ENCODE measurements at places on chromosomes 6 and 20.

GRCh38 chr6:161498359-161498758, 224.5 kb upstream of the AGPAT4 start:
- DNase-seq = no peak

GRCh38 chr6:102732898-102733297, 1339.4 kb downstream of the GRIK2 start:
- DNase-seq = no peak

DNA sequence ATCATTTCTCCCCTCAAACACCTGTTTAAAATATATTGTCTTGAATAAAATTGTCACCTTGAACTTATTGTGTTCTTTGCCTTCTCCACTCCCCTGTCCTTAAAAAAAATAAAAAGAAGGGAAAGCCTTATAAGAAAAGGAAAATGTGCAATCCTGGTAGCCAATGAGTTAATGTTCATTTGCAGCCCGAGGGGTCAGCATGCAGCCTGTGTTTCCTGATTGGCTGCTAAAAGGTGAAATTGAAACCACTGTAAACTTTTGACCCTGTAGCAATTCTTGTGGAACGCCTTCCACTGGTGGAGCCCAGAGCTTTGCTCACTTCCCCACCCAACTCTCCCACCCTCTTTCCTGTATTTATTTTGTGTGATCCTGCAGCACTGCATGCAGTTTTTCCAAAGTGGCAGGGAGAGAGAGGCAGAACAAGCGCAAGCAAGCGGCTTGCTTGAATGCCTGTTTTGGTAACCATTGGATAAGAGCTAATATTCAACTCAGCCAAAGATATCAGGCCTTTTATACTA, 74.9 kb downstream of the NCOA3 start:
- peak; percentile 64 for DNase-seq

GRCh38 chr6:111925296-111925695, 52.0 kb upstream of the FYN start:
- no peak for DNase-seq

- DNase-seq = no peak
Measured at GRCh38 chr6:52125139-52125538, 37.7 kb upstream of the PKHD1 start.

- no peak for DNase-seq
Measured at GRCh38 chr6:4088704-4089103, 9.8 kb upstream of the FAM217A start.

DNA sequence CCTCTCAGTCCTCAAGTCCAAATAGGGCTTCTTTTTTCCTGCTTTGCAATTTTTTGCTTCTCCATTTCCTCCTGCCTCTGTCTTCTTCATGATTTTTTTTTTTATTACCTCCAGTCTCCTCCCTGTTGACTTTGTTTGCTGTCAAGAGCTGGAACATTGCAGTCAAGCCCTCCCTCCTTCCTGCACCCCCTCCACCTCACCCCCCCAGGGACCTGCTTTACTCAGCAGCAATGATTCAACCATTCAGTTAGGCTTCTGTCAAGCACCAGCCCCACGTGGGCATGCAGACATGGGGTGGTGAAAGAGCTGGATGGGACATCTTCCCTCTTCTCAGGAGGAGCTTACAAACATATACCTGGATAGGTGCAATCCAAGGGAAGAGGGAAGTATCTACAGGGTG, 142.4 kb downstream of the LRFN2 start:
- DNase-seq = no peak

GRCh38 chr6:36908747-36909146, 23.0 kb downstream of the C6orf89 start:
- no peak for DNase-seq

DNA sequence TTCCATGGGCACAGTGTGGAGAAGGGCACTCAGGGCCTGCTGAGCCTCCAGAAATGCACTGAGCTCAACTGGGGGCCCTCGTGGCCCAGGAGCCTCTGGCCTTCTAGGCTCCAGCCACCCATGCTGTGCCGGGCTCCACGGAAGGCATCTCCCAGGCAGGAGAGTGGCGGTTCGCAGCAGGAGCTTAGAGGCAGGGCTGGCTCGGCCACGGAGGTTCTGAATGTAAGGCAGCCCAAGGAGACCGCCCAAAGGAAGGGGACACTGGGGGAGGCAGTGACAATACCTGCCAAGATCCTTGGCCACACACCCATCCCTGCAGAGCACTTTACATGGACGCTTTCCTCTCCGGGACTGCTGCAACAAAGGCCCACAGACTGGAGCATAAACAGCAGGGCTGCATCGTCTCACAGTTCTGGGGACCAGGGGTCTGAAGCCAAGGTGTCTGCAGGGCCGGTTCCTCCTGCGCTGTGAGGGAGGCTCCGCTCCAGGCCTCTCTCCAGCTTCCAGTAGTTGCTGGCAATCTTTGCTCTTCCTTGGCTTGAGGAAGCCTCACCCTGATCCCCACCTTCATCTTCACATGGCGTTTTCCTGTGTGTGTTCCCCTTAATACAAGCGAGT, 128.2 kb upstream of the CDH4 start:
- DNase-seq = no peak

GRCh38 chr6:74439123-74439811, 743.3 kb downstream of the CD109 start:
- no peak for DNase-seq

DNA sequence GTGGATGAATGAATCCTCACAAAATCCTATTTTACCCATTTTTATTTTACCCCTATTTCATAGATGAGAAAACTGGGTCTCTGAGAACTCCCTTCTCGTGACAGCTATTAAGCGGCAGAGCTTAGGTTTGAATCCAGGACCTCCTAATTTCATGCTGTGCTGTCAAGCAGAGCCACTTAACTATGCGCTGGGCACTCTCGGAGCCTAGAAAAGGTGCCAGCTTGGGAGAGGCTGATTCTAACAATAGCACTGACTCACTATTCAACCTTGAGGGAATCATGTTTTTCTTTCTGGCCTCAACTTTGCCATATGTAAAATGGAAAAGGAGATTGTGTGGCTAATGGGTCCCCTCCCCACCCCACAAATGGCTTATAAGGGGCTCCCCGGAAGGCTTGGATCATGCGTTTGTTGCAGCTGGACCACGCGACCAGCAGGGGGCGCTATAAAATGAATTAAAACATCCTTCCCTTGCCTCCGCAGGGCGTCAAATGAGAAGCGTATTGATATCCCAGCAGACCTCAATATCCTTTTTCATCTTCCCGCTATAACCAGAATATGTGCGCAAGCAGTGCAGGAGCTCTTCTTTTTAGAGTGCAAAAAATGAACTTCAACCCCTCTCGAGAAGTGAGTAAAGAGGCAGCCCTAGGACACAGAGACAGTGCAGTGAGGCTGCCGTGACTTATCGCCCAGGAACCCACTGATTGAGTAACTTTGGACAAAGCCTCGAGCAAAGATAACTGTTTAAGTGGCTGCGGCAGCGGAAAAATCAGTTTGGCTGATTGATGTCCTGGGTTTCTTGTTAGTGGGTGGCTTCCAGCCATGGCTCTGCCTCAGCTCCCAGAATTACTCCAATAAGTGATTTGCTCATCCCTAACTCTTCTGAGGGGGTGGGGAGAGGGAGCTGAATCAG, 12.8 kb upstream of the PDYN start:
- DNase-seq = no peak

DNA sequence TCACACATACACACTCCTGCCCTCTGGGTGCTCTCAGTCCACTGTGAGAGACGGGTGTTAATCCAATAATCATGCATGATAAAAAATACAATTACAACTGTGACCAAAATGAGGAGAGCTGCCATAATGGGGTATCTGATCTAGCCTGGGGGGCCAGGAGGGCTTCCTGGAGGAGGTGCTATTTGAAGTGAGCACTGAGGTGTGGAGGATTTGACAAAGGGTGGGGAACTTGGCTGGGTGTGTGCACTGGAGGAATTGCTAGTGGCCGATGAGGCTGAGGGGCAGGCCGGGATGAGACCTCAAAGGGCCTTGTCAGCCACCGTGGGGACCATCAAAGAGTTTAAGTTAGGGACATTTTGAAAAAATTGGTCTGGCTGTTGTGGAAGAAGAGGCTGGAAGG, 34.8 kb downstream of the VSTM2L start:
- no peak for DNase-seq

DNA sequence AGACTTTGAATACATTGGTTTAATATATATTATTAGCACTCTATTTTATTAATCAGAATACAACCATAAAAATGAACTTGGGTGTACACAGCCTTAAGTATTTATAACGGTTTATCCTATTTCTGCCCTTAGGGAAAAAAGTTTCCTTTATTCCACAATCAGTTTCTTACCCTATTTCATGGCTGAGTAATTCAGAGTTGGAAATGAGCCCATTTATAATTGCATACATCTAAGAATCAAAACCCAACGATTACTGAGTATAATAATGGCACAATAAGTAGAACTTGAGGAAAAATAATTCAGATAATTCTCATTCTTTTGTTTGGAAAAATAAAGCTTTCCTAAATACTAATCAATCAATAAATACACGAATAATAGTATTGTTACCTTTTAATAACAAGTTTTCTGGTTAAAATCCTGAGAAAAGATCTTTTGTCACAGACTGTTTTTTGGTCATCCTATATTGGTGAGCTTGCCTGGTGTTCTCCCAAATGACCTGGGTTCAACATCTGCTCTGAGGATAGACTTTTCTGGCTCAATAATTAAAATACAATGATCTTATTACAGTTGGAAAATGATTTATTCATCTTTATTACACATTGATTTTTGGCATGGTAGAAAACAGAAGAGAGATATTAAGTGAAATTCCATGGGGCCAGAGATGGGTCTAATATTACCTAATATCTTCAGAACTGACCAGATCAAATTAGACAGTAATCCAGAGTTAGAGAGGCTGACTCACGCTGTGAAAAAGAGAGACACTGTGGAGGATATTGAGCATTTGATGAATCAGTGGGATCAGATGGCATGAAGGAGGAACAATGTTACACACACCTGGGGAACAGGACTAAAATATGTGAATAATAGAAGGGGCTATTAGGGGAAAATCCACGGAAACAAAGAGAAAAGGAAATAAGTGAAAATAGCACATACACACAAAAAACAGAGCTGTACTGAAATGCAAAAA, 162.1 kb upstream of the TBX18 start:
- DNase-seq = no peak

GRCh38 chr20:8720089-8720488, 348.8 kb upstream of the PLCB4 start:
- DNase-seq = no peak

GRCh38 chr20:64058536-64058935, 4.5 kb upstream of the TCEA2 start:
- DNase-seq = no peak

- DNase-seq = no peak
Measured at GRCh38 chr6:1735239-1735803, 125.6 kb downstream of the FOXC1 start.

DNA sequence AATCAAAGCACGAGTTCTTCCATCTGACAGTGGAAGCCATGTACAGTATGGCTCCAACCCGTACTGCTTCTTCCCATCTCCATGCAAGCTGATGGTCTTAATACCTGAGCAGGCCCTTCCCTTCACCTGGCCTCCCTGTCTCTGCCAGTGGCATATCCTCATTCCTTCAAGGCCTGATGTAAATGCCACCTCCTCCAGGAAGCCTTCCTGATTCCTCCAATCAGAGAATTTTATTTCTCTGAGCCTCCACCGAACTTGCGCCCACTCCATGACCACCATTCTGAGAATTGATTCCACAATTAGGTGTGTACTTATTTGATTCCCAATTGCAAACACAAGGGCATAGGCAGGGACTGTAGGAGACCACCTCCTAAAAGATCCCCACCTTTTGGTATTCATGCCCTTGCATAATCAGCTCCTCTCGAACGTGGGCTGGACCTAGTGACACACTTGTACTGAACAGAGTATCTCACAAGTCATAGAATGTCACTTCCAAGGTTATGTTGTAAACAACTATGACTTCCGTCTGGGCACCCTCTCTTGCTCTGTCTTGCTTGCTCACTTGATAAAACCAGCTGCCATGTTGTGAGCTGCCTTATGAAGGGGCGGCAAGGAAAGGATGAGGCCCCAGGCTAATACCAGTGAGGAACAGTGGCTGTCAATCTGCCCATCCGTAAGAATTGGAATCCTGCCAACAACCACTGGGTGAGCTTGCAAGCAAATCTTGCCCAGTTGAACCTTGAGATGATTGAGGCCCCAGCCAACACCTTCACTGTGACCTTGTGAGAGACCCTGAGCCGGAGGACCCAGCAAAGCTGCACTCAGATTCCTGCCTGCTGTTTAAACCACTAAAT, 38.8 kb downstream of the CPNE5 start:
- DNase-seq = no peak

DNA sequence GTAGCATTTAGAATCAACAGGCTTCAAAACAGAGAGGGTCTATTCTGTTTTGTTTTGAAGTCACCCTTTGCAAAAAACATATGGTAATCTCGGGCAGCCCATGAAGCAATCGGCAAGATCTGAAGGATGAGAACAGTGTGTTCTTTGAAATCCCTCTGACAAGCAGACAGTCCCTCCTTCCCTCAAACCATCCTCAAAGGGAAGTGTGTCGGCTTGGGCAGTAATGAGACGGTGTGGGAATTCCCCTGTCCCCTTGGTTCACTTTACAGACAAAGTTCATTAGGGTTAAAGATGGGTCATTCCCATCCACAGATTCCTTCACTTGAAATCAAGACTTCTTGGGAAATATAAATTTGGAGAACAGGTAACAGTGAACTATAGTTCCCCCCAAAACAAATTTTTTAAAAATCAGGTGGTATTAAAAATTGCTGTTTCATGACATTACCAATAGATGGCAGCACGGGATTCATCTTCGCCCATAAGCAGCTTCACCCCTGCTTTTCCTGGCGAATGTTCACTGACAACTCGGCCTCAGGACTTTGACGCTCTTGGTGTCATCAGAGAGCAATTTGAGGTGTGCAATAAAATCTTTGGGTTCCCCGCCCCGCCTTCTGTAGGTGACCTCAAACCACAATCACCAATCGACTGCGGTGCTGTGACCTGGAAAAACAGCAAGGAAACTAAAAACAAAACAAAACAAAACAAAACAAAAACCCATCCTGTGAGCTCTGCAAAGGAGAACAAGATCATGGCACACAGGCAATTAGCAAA, 159.3 kb upstream of the TNFAIP3 start:
- DNase-seq = peak; percentile 40

GRCh38 chr6:44456070-44456965, 68.8 kb downstream of the CDC5L start:
- DNase-seq = no peak

DNA sequence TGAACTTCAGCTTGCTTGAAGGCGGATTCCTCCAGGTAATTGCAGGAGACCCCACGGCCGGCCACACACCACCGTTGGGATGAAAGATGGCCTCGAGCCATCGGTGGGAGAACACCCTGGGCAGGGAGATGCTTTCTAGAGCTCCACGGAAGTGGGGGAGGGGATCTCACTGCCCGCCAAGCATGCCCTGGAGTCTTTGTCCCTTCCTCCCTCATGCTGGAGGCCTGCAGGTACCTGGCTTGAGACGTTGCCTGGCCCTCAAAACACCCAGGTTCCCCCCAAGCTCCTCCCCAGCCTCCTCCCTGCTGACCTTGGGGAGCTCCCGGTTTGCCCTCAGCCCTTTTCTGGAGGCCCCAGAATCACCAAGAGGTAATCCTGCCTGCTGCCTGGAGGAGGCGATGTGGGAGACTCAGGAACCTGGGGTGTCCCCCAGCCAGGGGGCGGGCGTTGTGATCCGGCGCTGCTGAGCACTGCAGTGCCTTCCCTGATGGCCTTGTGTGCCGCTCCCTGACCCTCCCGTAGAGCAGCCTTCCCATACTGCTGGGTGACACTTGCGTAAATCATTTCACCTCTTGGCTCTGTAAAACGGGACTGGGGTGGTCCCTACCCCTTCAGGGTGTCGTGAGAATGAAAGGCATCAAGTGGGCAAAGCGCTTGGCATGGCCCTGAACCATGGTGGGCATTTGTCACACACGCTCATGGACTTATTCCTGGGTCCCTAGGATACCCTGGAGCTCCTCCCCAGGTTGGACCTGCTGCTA, 91.4 kb downstream of the CEBPB start:
- no peak for DNase-seq

GRCh38 chr6:84877515-84878210, 113.3 kb upstream of the TBX18 start:
- no peak for DNase-seq
